Memory B cell (primary cell): ENCODE measurements at places on chromosomes 4 and X.
A peak's percentile ranks its signal among the peaks of the same experiment; 100 is the strongest.

DNA sequence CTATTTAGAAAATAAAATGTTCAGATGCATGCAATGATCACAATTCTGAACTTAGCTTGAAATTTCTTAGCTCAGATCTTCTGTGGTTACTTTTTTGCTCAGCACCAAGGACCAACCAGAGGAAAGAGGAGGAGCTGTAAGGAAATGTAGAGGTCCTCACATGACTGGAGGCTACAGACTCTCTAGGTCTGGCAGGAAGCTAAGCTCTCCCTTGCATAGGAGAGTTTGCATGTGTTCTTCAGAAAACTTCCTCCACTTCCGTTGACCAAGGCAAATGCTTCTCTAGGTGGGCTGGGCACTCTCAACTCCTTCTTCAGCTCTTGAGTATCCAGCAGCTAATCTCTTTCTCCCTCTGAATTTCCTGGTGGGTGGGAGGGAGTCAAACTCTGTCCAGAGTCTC, 119.6 kb downstream of the BTC start:
- no peak for DNase-seq

- no peak for DNase-seq
Observed at GRCh38 chr4:185966997-185967775, 101.8 kb upstream of the TLR3 start.

GRCh38 chr4:185654965-185655554, 119.8 kb upstream of the PDLIM3 start:
- no peak for DNase-seq

DNA sequence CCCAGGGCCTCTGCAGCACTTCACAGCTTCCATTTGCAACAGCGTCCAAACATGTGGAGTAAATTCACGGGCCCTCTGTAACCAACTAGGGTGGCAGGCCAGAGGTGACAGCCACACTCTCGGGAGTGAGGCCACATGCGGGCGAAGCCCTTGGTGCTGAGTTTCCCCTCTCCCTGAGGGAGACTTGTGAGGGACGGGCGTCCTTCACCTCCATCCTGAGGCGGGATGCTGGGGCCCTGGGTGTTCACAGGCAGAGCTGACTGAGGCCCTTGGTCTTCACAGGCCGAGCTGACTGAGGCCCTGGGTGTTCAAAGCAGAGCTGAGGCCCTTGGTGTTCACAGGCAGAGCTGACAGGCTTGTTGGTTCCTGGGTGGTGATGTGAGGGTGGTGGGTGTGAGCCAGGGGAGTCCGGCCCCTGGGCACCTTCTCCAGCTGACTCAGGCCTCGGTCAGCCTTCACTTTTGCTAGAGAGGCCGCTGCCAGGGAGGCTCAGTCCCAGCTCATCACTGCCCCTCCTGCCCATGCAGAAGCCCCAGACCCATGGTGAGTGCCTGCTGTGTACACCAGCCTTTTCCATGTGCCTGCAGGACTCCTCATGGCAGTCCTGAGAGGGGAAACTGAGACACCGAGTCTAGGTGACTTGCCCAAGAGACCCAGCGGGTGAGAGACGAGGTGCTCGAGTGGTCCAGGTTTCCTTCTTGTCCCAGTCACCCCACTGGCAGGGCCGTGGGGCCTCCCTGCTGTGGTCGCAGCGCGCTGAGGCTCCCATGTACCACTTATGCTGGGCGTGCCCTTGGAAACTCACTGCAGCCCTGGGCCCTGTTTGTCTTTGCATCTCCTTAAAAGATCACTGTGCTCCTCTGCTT, 8.5 kb downstream of the WFS1 start:
- no peak for DNase-seq

DNA sequence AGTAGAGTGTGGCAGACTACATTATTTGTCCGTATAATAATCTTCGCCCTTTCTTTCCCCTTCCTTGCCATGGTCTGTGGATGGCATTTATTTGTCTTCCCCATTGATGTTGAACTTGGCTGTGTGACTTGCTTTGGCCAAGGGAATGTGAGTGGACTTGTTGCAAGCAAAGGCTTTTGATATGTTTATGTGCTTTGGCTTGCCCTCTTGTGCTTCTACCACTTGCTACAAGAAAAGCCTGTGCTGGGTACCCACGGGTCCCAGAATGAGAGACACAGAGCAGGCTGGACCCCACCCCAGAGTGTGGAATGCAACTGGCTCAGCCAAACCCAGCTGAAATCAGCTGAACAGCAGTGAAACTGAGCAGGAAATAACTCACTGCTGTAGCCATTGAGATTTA, 63.0 kb downstream of the FAM184B start:
- no peak for DNase-seq

DNA sequence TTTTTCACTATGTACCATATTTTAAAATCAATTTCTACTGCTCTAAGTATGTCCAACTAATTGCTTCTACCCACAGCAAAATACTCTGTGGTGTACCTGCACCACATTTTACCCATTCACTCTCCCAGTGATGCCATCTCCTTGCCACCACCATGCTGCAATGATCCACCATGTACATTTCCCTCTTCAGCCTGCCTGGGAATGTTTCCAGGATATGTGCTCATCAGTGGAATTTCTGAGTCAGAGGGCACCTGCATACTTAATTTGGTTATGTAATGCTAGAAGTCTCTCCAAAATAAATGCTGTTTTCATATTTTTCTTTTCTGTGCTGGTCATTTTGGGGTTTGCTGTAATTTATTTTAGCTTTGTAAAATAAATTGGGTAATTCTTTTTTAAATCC, 33.2 kb upstream of the OCIAD2 start:
- no peak for DNase-seq

DNA sequence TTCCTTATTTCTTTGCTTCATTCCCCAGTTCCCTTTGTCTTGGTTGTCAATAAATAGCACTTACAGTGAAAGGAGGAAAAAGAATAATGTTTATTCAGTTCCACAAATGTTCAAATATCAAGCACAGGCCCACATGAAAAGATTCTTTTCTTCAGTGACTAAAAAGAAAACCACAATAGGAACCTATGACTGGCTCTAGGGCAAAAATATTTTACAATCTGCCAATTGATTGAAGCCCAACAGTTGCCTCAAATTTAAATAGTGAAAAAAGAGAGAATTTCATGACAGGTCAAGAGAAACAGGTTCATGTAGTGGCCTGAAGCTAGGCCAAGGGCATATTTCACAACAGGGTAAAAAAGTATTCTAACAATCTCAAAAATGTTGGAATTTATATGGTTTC, 553.8 kb downstream of the CENPC start:
- no peak for DNase-seq

DNA sequence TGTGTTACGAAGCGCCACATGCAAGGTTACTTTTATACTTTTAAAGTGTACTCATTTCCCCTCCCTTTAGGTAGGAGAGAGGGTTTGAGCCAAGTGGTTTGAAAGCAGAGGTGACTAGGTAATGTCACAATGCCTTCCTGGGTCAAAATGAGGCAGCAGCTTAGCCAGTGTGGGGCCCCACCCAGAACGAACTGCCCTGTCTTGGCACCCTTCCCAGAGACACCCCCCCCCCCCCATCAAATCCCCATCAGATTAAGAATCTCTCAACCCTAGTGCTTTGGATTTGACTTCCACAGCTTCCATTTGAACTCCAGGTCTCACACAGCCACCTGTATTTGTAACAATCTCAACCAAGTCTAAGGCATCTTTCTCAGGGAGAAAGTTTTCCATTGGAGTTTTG, 31.1 kb downstream of the BCOR start:
- no peak for DNase-seq

DNA sequence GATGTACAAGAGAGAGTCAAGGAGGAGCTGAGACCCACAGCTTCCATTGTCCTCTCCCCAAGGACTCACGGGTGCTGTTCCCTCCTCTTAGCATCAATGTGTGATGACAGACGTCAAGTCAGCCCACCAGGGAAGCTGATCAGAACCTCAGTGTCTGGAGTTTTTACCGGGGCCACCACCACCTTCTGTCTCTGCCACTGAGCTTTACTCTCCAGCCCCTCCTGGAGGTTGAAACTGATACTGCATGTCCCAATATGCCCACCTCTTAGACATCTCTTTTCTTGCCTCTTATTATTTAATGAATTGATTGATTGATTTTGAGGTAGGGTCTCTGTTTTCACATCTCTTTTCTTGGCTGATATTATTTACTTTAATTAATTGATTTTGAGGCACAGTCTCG, 10.3 kb upstream of the AKAP17A start:
- DNase-seq: peak; percentile 75

DNA sequence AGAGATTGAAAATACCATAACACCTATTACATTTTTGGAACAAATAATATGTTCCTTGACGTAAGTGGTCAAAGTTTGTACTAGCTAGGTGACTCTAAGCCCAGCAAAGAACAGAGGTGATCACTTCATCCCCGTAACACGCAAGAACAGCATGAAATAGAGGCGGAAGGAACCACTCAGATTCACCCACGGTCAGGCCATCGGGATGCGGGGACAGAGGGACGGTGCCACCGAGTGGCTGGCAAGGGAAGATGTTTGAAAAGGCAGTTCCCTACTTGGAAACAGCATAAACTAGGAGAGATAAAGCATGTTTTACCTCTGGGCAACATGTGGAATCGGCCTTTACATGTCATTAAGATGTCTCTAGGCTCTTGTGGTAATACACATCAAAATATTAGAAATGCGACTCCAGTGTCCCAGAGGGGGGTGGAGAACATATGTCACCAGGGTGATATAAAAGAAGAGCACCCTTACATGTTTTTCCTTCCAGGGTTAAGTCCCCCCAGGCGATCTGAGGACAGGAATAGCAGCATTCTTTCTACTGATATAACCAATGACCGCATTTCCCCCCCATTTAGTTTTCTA, 84.0 kb downstream of the PHKA2 start:
- DNase-seq: no peak

GRCh38 chrX:50082741-50083140, 118.1 kb downstream of the AKAP4 start:
- DNase-seq: no peak

GRCh38 chr4:7180938-7181337, 11.4 kb upstream of the SORCS2 start:
- no peak for DNase-seq

DNA sequence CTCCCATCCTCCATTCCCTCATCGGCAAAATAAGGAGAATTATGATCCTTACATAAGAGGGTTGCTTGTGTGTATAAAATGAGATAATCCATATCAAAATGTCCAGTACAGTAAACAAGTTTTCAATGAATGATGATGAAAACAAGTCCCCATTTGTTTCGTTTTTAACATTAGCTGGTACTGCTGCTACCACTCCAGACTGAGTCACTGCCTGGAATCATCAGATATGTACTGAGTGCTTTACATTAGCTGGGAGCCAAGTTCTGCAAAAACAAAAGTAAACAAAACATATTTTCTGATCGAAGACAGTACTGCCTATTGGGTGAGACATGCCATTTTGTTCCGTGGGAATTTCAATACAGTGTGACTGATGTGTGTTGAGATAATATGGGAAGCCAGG, 123.2 kb upstream of the IGFBP7 start:
- DNase-seq: no peak
